Foreskin keratinocyte (primary cell): ENCODE measurements at places on chromosomes 7 and 10.

GRCh38 chr10:58781873-58782488, 269.3 kb downstream of the BICC1 start:
- DNase-seq, result peak; percentile 60

DNA sequence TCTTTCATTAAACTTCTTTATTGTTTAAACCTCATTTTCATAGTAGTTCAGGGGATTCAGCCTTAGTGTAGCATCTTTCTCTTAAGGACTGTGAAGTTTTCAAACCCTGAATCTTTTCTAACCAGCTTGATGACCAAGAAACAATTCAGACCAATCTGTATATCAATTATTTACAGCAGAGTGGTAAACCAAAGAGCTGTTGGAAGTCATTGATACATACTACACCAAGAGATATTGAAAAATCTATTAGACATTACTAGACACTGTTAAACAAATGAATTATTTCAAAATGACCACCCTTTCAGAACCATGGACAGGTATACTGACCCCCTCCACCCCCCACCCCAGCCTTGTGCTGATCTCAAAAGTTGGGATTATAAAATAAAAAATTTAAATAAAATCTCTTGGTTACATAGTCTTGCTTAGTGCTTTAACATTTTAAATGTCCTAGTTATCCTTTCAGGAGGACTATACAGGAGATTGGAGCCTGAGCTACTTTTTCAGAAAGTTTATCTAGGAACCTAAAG, 143.9 kb upstream of the LSM8 start:
- DNase-seq, result no peak

DNA sequence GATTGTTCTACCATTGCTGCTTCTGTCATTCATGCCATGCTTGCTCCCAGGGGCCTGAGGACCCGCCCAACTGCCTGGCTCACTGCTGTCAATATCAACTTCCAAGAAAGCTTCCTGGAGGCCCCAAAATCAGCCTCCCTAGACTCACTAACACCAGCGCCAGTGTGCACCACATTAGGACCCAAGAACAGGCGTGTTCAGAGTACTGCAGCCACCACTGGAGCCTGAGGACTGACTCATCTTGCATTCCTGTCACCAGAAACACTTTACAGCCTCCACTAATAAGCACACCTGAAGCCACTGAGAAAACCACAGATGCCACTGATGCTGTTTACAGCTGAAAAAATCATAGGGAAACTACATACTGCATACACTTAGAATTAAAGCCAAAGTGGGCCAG, 1284.3 kb downstream of the TYW1 start:
- no peak for DNase-seq

- no peak for DNase-seq
These were observed 135.9 kb upstream of the PODXL start for GRCh38 chr7:131692131-131692960.

- no peak for DNase-seq
These were observed 267.0 kb downstream of the FRMD4A start for GRCh38 chr10:14063531-14064285.

DNA sequence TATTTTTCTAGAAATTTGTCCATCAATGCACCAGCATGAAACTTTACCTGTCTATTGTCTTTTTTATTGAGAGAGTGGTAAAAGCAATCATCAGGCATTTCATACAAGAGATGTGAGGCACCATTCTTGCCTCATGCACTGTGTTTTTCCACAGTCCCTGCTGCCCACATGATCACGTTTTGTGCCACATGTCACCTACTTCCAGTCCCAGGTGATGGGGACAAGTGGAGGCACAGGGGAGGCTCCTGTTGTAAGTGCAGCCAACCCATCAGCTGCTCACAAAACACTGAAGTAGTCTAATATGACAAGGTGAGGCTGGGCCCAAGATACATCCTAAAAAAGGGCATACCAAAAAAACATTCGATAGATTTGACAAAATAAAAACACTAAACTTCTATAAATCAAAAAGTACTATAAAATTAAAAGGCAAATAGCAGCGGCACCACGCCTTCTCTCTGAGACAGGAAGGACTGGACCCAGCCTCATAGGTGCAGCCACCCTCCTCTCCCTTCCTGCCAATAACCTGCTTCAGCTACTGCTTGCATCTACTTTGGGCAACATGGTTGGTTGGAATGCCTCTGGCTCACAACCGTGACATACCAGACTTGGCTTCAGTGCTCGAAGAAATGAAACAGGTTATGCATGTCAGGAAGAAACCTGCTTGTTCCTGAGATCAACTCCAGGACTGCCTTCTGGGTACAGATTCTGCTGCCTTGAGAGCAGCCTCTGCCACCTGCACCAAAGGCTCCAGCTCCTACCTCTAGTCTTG, 2.3 kb downstream of the ZC3HAV1L start:
- DNase-seq, result no peak

DNA sequence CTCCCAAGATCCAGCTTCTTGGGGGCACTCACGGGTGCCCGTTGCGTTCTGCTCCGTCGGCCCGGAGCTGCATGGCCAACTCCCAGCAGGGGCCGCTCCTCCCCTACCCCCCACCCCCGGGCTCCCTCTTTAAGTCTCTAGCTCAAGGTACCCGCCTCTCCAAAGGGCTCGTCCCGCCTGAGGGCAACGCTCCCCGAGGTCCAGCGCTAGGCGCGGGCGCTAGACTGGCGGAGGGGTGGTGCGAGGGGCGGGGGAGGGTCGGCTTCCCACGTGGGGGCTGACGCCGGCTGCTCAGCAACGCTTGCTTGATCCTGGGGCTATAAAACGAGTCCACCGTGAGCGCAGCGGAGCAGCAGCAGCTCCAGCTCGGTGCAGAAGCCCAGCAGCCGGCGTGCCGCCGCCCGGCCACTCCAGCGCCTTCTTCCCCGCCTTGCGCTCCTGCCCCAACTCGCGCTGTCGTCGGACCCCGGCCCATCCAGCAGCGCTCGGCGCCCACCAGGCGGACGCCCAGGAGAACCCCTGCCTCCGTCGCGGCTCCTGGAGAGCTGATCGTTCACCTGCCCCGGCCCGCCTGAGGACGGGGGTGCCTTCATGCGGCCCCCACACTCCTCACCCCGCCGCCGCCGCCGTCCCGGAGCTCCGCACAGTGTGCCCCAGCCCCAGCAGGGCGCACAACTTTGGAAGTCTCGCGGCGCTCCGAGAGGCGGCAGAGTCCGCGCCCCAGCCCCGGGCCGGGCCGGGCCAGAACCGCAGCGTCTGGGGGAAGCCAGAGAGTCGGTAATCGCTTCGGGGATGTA, at the start of gene ADRA2A:
Gene ADRA2A (plus strand): TSS at position 348 of the 797 bp plus-strand sequence. CDS start 968 bp downstream, outside the sequence.
- peak; percentile 29 for DNase-seq

DNA sequence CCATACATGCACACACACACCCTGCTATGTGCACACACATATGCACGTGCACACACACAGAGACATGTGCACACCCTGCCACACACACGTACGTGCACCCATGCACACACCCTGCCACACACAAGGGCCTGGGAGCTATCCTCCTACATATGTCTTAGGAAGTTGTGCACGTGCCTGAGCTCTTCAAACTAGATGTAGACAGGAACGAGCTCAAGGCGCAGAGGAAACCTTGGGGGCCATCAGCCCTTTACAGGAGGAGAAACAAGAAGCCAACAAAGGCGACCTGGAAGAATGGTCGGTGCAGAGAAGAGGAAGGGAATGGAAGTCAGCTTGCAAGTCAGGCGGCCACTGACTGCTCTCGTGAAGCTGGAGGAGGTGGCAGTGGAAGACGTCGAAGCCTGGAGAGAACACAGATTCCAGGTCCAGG, 58.7 kb downstream of the AOC1 start:
- DNase-seq, result no peak

- no peak for DNase-seq
These were observed 21.8 kb downstream of the AKR1E2 start for GRCh38 chr10:4847561-4848355.

- DNase-seq, result no peak
These were observed 133.3 kb downstream of the VTI1A start for GRCh38 chr10:112580267-112580666.

DNA sequence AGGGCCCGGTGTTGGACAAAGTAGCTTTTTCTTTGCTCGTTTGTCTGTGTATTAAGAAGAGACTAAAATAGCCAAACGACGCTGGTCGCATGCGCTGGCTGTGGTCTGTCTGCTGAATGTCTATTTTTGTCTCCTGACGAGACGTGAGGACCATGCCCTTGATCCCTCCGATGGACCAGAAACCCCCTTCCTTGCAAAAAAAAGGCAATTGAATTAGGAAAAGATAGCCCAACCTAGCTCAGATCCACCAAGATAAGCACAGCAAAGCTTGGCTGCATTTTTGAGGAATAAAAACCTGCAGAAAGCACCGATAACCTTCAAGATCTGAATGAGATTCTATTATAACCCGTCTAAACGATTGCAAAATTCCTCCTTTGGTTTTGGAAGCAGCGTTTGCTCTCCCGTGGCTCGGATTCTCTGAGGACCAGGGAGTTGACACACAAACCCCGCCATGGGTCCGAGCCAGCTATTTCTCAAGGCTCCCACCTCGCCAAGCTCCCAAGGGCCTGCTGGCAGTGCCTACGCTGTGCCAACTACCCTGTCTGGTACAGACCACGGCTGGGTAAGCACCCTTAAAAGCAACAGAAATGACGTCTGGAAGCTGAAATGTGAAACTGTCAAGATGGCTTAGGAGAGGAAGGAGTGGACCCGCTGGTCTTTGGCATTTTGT, 17.7 kb upstream of the TTYH3 start:
- DNase-seq, result no peak

DNA sequence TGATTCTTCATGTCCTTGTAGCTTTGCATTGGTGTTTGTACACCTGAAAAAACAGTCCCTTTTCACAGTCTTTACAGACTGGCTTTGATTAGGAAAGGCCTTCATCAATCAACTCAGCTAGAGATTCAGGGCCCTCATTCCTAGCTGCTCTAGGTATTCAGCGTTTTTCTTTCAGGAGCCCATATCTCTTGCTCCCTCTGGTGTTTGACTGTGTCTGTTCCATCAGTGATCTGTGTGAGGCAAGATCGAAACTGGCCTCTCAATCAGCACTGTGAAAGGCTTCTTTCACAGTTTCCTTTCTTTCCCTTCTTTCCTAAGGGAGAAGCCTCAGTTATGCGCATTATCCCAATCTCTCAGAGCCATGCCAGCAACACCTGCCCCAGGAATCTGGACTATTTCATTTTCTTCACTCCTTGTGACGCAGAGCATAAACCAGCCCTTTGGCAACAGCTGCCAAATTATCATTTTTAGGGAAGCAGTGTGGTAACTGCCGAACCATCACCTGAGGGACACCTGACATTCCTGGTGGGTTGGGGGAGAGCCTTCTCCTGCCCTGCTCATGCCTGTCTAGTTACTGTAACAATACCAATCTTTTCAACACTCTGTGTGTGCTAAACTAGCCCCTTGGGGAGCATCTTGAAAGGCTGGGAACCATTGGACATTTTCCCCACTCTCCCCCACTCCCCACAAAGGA, 75.7 kb upstream of the CCDC71L start:
- peak; percentile 40 for DNase-seq

DNA sequence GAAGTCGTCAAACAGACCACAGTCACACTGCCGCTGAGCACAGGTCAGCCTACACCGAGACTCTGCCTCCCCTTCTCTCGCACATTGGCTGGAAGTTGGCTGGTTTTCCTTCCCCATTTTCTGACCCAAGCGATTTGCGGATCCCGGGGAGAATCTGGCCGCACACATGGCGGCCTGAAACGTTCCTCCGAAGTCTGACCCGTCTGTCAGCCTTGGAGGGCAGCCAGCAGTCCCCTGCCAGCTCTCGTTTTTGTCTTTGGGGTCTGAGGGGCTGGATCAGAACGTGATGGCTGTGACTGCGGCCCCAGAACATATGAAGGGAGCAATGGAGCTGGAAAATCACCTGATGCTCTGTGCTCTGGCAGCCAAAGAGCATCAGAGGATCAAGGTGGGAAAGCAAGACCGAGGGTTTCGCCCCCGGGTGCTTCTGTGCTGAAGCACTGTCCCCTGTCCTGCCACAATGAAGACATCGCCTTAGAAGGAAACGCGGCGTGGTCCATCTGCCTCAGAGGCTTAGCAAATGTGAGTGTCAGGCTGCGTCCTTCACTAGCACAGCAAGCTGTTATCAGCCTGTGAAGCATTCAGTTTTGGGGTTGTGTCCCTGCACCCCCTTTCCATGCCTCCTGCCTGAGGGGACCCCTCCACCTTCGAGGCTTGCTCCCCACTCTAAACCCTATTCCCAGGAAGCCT, 119.3 kb upstream of the SHH start:
- no peak for DNase-seq

DNA sequence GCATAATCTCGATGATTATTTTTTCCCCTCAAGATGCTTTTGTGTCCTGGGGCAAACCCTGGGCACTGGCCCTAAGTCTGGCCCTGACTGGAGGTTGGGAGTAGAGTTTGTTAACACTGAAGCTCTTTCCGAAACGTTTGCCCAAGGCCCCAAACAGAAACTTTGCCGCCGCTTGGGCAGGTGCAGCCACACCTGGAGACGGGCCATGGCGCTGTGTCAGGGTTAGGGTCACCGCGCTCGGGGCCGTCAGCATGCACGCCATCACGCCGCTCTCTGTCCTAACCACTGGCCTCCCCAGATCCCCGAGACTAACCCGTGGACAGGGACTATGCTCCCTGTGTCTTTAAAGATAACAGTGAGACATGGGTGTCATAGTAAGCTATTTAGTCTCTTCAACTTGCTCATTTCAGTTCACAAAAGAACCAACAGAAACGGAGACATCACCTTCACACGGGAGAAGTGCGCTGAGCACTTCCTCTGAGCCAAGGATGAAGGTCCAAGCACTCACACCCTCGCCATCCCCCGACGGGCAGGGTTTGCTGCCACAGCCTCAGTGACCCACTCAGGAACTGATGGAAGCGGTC, 85.3 kb upstream of the DIP2C start:
- DNase-seq, result no peak

GRCh38 chr10:32156031-32156495, 99.8 kb upstream of the KIF5B start:
- DNase-seq, result no peak
